ENCODE measurements at places on chromosomes 7 and 10. TPM values are rescaled to one million over a fixed set of nuclear protein-coding genes. Genes with fewer than 3 reads are reported as not detected.
A peak's percentile ranks its signal among the peaks of the same experiment; 100 is the strongest.

Gene ZP3
- 0.63 TPM for polyA plus RNA-seq

Gene PKD2L1
- polyA plus RNA-seq, result not detected

Gene SH2D4B
- polyA plus RNA-seq, result not detected

- DNase-seq, result no peak
Measured at GRCh38 chr7:150332852-150333635, 8.4 kb downstream of the RARRES2 start.

DNA sequence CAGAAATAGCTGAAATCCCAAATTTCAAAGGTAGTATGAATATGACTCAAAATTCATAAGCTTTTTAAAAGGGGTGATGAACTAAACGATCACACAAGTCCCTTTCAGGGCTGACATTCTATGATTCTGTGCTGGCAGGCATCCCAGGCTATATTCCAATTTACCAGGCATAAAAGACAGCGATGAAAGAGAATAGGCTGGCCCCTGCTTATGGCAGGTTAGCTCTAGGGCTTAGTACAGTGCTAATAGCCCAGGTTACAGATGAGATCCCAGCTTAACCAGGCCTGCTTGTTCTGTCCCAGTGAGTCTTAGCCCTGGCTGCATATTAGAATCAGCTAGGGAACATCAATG lies 56.4 kb downstream of the CDHR3 start:
- no peak for DNase-seq

DNA sequence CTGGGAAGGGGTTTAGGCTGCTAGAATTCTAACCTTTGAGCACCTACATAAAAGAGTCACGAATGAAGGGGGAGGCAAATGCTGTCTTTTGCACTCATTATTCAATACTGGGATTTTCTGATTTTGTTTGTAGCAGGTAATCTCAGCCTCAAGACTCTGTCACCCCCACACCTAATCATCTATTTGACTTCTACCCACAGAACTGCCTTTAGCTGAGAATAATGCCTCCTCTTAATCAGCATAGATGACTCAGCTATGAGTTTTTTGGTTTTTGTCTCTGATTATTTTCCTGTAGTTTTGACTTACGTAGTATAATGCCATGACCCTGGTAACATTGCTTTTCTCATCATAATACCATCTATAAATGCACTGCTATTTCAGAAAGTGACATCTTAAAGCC lies 42.7 kb upstream of the CACNB2 start:
- DNase-seq, result no peak

Gene SFTPA1
- not detected for polyA plus RNA-seq

DNA sequence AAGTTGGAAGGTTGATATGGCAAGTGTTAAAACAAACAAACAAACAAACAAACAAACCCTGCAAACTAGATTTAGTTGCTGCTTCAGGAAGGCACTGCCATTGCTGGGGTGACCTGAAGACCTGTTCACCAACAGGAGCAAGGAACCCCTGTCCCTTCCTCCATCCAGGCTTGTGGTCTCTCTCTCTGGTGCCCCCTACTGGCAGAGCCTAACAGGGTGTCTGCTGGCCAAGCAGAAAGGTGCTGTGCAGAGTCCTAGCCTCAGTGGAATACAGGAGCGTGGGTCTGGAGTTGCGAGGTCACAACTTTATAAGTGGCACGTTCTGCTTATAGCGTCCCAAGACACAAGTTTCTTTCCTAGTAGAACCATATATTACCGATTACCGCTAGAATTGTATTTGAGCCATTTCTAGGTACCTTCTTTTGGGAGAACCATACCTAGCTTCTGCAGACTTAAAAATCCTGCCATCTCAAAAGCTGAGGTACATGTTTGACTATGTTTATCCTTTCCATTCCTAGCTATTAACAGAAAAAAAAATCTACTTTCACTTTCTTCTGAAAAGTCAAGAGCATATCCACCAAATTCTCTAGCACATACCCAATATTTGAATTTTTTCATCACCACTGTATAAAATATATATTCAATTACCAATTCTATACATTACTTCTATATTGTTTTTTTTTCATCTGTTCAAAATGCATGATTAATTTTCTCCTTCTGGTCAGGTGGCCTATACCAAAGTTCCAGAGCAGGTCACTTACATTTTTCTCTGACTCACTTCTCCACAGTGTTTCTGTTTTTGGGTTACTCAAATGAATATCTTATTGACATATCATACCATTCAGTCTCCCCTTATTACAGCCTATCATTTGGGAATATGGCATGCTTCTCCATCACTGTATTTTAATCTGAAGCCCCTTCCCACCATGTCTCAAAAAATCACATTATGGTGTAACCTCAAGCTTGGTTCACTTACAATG lies 29.1 kb upstream of the CALD1 start:
- no peak for DNase-seq

DNA sequence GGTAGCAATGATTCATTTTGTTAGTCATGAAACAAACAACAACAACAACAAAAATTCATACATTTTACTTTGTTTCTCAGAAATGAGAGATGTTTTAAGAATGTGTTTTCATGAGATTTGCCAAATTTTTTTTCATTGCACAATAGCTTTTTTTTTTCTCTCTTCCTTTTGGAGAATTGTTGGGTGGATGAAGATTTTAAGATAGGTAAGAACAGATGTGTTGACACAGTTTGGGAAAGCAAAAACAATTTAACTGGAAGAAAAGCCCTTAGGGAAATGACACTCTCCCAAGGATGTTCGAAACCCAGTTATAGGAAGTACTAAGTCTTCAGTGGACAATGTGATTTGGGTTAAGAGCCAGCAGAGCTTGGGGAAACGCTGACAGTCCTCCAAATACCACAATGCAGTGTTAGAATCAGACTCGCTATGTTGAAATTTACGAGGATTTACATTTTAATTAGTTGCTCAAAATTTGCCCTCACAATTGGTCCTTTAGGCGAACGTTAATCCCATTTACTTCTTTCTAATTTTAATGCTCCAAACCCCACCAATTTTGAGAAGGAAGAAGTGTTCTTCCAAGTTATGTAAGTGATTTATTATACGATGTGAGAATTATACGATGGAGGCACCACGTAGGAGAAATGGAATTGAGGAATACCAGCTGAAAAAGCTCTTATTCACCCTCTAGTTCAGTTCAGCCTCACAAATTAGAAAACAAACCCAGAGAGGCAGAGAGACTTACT lies 61.2 kb downstream of the HHEX start:
- no peak for DNase-seq

DNA sequence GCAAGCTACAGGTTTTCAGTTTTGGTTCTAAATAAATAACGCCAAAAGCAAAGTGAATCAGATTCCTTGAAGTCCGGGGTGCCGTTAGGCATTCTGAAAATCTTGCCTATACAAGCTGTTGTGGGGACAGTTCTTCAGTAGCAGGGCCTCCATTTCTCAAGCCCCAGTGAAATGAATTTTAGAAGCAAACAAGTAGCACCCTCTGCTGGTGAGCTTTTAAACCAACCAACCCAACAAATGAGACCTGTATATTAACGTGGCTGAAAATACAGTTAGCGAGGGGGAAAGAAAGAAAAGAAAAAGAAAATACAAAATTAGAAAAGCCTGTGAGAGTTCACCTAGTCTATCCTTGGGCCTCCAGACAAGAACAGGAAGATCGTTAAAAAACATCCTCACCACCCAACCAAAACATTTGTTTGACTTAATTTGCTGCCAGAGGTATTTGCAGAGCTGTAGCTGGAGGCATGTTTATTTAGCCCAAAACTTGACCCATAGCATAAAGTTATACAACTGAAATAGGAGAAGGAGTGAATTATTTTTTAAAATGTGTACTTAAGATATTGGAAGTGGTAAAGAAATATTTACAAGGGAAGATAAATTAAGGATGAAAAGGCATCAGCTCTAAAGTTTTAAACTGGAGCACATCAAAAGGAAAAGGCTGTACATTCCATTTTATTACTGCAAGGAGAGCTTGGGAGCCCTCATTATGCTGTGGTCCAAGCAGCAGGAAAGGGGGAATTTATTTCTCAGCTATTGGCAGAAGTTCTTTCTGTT lies 98.9 kb downstream of the DYNC1I1 start:
- DNase-seq, result peak; percentile 7

DNA sequence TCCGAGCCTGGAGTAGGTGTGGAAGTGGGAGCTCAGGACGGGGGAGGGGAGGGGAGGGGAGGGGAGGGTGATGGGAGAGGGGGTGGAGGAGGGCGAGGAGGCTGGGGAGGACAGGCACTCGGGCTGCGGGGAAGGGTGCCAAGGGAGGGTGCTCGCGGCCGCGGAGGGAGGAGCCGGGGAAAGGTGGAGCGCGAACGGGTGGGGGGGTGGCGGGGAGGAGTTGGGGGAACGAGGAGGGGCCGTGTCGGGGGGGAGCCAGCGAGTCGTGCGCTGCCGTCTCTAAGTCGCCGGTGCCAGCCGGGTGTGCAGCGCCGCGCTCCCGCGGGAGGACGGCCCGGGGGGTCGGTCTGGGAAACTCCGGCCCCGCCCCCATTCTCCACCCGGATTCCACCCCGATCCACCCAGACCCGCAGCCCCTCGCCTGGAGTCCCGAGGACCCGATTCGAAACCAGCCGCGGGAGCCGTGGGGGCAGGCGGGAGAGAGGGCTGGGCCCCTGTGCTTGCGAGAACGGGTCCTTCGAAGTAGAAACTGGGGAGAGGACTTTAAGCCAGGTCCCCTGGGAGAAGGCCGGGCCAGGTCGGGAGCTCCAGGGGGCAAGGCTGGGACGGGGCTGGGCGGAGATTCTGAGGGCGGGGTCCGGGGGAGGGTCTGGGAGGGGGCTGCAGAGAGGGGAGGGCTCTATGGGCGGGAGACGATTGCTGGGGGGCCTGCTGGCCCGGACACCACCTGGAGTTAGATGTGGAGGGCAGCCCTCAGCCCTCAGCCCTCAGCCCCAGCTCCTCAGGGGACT lies at the start of gene ZNF467:
Gene ZNF467 (minus strand): TSS at position 143 of the 791 bp plus-strand sequence. CDS start 2,556 bp downstream, outside the sequence.
- no peak for DNase-seq

GRCh38 chr10:17576768-17577167 lies 40.4 kb downstream of the HACD1 start:
- DNase-seq, result no peak

- peak; percentile 36 for DNase-seq
Measured at GRCh38 chr10:97270523-97271154, 21.8 kb downstream of the ARHGAP19 start.

GRCh38 chr7:65251851-65252620 lies 121.6 kb upstream of the ZNF92 start:
- no peak for DNase-seq

GRCh38 chr10:14560791-14561765 lies 213.6 kb downstream of the FAM107B start:
- DNase-seq, result no peak

DNA sequence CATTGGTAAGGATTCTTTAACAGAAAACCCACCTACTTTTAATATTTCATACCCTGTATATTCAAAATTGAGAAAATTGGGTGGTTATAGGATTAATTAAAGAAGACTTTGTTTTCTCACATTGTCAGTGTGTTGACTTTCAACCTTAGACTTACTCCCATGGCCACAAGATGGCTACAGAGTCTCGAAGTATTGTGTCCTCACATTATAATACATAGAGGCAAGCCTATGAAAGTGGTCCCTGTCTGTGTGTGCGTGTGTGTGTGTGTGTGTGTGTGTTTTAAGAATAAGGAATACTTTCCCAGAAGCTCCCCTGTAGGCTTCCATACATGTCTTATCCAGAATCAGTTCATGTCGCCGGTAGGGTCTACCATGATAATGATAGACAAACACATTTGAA lies 180.0 kb downstream of the PHF14 start:
- no peak for DNase-seq

Gene GIMAP7
- polyA plus RNA-seq, result not detected

DNA sequence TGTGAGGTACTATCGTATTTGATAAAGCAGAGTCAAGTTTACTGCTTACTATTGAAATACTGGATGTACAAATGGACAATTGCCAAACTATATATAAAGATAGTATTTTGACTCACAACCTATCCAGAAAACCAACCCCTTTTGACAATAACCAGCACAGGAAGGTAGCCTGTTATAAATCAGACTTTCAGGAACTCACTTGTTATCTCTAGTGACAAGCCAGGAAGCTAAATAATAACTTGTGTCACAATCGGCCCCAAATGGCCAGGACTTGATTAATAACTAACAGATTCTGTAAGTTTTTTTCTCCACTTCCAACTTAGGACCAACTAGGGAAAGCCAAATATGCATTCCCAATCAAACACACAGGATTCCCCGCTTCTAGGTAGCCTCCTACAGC lies 38.8 kb upstream of the SLC35G1 start:
- DNase-seq, result no peak

DNA sequence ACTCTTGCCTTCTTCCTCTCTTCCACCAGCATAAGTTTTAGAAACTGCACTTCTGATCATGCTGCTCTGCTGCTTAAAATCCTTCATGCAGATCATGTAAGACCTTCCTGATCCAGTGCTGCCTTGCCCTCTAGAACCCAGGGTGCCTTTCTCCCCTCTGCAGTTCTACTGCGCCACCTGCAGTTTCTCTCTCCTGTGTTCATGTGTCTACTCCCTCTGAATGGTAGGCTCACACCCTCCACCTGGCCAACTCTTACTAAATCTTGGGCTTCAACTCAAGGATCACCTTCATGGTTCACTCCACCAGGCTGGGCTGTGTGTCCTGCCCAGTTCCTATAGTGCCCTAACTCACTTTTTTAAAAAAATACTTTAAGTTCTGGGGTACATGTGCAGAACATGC lies 174.6 kb upstream of the ITGB1 start:
- DNase-seq, result no peak

GRCh38 chr7:130683026-130683425 lies 3.3 kb downstream of the TSGA13 start:
- DNase-seq, result no peak

- DNase-seq, result no peak
Measured at GRCh38 chr10:124325998-124326636, 92.6 kb downstream of the OAT start.

GRCh38 chr7:7698930-7699329 lies 19.5 kb downstream of the RPA3 start:
- no peak for DNase-seq

DNA sequence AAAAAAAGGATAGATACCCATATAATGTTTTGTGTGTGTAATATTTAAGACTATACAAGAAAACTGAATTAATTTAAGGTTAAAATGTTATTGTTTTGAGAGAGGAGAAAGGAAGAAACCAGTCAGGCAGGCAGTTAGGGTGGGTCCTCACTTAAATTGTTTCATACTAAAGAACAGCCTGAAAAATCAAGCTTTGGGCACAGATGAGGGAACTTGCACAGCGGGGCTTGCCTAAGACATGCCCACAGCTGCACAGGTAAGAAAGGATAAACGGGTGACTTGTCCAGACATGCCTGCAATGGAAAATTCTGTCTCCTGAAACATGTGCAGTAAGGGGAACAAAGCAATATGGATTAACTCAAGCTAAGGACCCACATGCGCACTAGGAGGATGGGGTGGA lies 158.4 kb downstream of the BBS9 start:
- no peak for DNase-seq

DNA sequence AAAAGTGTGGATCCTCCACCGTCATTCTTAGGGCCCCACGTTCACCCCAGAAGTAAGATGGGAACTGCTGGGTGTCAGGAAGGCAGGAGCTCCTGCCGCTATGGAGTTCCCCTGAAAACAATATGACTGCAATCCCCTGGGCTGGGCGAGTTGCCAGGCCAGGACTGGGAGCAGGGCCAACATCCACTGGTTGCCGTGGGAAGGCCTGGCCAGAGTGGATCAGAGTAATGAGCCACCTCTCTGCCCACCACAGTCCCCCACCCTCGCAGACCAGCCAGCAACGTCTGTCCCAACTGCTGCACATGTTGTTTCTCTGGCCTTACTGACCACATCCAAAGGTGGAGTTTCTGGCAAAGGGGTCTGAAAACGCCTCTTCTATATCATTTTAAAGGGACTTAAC lies 86.6 kb downstream of the STRA8 start:
- DNase-seq, result peak; percentile 58

GRCh38 chr7:7706101-7706511 lies 12.3 kb downstream of the RPA3 start:
- no peak for DNase-seq
